Omental fat pad (tissue), 4 donors: ENCODE measurements at places on chromosomes 2 and 18. TPM values are rescaled to one million over a fixed set of nuclear protein-coding genes. Genes with fewer than 3 reads are reported as not detected.

DNA sequence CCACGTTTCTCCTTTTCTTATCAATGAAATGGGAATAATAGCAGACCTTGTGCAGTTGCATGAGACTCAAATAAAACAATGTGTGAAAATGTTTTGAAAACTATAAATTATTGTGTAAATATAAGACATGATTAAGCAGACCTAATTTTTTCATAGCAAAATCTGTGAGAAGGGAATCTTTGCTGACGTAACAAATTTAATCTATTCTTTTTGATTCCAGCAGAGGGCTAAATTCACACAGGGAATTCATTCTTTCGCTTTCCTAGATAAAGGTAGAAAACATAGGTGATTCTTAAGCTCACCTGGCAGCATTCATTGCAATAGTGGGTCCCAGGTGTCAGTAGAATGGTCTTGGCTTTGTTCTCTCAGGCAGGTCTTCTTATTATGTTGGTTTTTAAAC is 450.0 kb upstream of the GCFC2 start:
- DNase-seq: no peak

GAD1 gene
- total RNA-seq: not detected

- DNase-seq: no peak
Measured at GRCh38 chr2:84526562-84526961, 10.3 kb downstream of the DNAH6 start.

DNA sequence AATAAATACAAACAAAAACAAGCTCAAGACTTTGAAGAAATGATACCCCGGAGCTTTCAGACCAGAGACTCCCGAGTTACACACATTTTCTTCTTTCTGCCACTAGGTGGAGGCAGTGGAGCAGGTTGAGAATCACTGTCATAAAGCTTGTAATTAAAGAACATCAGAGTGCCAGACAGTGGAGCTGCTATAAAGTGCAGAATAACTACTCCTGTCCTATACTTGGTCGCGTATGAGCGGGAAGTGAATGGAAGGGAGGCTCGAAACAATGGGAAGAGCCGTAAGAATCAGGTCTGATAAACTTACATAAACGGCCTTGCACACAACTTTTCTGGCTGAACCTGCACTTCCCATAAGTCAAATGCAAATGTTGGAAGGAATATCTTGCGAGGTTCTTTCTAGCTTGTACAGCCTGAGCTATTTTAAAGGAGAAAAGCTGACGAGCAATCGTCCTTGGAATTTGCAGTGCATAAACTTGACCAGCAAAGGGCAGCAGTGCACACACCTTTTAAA is 189.0 kb downstream of the RPIA start:
- DNase-seq: no peak

PAIP2B gene
- total RNA-seq: 5.0 TPM

AMER3 gene
- not detected for total RNA-seq

GLI2 gene
- total RNA-seq: 1.4 TPM

DNA sequence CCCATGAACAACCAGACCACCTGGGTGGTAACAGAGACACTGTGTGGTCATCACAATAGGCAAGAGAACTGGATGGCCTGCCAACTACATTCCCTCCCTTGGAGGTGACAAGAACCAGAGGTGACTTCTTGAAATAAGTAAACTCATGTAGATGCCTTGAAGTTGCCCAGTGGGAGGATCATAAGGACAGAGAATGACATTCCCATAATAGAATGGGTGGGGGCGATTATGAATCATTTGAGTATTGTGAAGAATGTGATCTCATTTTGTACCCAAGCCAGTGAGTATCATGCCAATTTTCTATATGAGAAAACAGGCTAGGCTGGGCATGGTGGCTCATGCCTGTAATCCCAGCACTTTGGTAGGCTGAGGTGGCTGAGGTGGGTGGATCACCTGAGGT is 211.4 kb upstream of the GYPC start:
- DNase-seq: no peak

RGPD4 gene
- not detected for total RNA-seq

DNA sequence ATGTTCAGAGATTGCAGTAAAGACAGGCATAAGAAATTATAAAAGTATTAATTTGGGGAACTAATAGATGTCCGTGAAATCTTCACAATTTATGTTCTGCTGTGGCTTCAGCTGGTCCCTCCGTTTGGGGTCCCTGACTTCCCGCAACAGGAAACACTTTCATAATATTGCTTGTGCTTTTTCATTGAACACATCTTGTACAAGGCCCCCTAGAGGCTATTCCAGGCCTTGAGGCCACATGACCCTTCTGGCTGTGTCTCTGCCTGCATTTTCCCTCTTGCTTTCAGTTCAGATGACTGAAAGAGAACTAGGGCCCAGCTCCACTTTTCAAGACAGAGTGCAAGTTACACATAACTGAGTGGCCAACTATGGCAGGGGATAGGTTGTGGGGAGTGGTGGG is 164.1 kb downstream of the TMEM247 start:
- no peak for DNase-seq

- DNase-seq: no peak
Measured at GRCh38 chr2:37005118-37005868, 39.0 kb upstream of the STRN start.

DNA sequence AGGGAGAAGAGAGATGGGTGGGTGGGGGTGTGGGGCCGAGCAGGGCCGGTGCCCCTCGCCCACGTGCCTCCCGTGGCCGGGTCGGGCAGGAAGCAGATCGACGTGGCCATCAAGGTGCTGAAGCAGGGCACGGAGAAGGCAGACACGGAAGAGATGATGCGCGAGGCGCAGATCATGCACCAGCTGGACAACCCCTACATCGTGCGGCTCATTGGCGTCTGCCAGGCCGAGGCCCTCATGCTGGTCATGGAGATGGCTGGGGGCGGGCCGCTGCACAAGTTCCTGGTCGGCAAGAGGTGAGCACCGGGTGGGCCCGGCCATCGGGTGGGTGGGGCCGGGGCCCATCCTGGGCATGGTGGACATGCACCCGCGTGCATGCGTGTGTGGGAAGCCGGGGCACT is 21.8 kb downstream of the ZAP70 start:
- DNase-seq: no peak

DNA sequence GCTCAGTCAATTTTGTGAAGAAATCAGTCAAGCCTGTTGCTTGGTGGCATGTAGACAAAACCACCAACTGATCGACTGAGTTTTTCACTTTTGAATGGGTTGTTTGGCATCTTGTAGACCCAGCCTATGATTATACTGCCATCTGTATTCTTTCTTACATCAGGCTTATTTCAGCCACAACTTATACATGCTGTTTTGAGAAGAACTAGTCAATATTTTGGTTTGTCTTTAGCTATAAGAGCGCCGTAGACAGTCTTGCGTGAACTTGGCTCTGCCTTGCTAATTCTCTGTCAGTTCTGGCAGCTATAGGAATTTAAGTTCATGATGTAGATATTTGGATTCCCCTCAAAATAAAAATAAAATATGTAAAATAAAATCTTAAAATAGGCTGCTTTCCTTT is 742.0 kb upstream of the FANCL start:
- DNase-seq: no peak

DNAJC5G gene
- total RNA-seq: not detected

HOXD12 gene
- total RNA-seq: not detected

ITGB1BP1 gene
- 183 TPM for total RNA-seq

TBR1 gene
- not detected for total RNA-seq

DSG1 gene
- total RNA-seq: not detected

LOXHD1 gene
- 1.7 TPM for total RNA-seq

GRCh38 chr2:107027205-107027604 is 141.2 kb upstream of the ST6GAL2 start:
- no peak for DNase-seq

ITGA4 gene
- total RNA-seq: 5.6 TPM

DNA sequence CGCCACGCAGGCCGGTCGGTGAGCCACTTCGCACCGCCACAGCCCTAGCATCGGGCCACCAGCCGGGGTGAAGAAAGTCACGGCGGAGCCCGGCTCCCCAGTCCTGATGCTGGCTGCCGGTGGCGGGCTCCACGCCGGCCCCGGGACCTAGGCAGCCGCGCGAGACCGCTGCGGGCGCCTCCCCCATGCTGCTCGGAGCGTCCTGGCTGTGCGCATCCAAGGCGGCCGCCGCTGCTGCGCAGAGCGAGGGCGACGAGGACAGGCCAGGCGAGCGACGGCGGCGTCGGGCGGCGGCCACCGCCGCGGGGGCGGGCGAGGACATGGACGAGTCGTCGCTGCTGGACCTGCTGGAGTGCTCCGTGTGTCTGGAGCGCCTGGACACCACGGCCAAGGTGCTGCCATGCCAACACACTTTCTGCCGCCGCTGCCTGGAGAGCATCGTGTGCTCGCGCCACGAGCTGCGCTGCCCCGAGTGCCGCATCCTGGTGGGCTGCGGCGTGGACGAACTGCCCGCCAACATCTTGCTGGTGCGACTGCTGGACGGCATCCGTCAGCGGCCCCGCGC is 433 bp downstream of the SH3RF3 start:
- DNase-seq: no peak

DNA sequence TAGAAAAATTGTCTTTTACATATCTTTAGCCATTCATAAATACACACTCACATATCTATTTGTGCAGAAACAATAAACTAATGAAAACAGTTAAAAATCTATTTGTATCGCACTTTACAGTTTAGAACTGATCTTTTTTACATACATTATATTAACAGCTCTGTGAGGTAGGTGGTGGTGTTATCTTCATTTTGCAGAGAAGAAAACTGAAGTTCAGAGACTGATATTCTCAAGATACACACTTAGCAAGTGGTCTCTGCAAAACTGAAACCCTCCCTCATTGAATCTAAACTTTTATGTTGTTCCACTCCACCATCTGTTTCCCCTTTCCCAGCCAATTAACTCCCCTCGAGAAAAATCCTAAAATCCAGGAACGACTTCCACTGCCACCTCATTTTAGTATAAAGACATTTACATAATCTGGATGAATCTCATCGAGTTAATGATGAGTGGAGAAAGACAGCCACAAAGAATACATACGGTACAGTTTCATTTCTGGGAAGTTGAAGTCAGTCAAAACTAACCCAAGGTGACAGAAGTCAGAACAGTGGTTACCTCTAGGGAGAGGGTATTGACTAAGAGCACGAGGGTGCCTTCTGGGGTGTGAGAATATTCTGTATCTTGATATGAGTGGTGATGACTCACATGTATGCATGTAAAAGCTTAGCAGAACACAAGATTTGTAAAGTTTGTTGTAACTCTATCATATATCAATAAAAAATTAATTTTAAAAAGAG is 524.2 kb upstream of the TCF4 start:
- no peak for DNase-seq

DNA sequence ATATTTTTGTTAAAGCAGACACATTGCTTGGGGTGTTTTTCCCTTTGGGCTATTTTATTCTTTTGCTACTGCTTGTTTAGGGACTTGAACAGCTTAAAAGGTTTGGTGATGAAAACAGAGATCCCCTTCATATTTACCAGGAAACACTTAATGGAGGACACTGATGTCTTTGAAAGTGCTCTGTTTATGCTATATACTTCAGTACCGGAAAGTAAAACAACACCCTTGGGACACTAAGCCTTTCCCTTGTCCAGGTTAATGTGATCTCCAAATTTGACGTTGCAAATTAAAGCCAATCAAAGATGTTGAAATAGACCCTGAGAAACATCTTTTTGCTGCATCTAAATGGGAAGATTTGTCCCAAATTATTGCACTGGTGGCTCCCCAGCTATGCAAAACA is 564.6 kb upstream of the PKDCC start:
- DNase-seq: no peak

DNA sequence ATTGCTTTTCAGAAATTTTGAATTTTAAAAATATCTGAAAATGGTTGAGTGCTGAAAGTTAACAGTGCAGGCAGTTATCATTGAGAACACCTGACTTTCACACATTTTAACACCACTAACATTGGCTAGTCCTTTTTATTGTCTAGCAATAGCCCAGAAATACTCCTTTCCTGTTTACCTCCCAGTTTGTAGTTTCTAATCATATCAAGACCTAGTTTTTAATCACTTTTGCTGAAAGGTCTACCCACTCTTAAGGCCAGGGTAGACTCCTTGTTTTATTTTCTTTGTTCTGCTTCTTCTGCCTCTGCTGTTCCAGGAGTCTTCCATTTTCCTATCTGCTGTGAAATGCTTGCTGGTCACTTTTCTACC is 72.1 kb downstream of the UBE2E3 start:
- no peak for DNase-seq

RDH14 gene
- total RNA-seq: 35.8 TPM

DNA sequence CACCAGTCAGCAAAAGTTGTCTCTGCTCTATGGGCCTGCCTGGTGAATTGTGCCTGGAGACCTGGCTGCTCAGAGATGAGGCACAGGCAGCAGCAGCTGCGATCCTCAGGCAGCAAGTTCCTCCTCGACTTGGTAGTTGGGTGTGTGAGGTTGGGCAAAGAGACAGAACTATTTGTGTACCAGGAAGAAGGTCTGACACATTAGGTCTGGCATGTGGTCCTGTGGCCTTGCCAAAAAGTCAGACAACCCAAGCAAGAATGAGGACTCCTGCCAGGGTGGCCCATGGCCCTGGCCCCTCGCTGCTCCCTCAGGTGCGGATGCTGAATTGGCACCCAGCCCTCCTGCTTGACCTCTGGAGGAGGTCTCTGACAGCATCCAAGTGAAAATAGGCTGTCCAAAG is 192.7 kb downstream of the DYSF start:
- no peak for DNase-seq

CMPK2 gene
- 2.9 TPM for total RNA-seq

POTEJ gene
- total RNA-seq: not detected

GRCh38 chr18:48488388-48488850 is 50.4 kb upstream of the CTIF start:
- DNase-seq: peak; percentile 45
